NCI-H1092 (cell line): ENCODE measurements at places on chromosomes 7 and 10.

GRCh38 chr7:4655311-4655710, 26.8 kb upstream of the FOXK1 start:
- no peak for DNase-seq

DNA sequence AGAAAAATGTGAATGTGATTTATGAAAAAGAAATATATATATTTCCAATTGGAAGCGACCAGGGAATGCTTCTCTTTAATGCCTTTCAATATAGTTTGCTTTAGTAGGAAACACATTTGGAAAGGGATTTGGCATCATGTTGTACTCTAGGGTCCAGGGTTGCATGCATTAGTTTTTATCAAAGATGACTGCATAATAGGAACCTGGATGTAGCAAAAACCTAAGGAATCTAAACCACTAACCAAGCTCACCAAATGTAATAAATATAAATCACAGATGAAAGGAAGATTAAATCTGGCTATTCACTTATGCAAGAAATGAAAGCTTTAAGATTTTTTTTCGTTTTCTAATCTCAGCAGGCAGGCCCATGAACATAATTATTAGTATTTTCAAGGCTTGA, 120.0 kb downstream of the ATXN7L1 start:
- no peak for DNase-seq

- DNase-seq = no peak
Observed at GRCh38 chr7:37756797-37757551, 73.4 kb downstream of the GPR141 start.

- no peak for DNase-seq
Observed at GRCh38 chr10:29131952-29132547, 156.8 kb upstream of the LYZL1 start.

GRCh38 chr7:121803039-121803438, 69.9 kb upstream of the PTPRZ1 start:
- no peak for DNase-seq

DNA sequence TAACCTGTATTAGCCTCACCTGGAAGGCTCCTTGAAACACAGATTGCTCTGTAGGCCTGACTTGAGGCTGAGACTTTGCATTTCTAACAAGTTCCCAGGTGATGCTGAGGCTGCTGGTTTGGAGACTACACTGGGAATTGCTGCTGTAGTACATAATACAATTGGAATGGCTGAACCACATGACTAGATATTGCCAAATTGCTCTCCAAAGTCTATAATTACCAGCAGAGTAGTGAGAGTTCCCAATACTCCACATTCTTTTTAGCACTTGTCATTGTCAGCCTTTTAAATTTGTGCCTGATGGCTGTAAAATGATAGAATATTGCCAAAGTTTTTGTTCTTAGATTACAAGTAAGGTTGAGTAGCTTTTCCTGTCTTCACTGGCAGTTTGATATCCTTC, 39.9 kb downstream of the PLEKHA8 start:
- no peak for DNase-seq

- DNase-seq = no peak
Observed at GRCh38 chr10:115003396-115003795, 65.4 kb downstream of the TRUB1 start.

DNA sequence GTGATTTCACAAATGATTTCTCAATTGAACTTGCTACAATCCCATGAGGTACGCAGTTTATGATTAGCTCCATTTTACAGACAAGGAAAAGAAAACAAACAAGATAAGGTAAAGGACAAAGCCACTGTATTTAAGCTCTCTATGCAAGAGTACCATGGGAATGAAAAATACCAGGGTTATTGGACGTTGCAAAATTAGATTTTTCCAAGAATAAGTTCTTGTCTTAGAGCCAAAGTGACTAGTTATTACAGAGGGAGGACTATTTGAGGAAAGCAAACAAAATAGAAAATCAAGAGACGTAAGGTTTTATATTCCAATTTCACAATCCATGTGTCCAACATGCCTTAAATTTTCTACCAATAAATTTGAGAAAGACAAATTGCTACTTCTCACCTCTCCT, 97.9 kb upstream of the PTN start:
- DNase-seq = no peak

- DNase-seq = no peak
Observed at GRCh38 chr10:59801171-59801570, 47.9 kb upstream of the MRLN start.

DNA sequence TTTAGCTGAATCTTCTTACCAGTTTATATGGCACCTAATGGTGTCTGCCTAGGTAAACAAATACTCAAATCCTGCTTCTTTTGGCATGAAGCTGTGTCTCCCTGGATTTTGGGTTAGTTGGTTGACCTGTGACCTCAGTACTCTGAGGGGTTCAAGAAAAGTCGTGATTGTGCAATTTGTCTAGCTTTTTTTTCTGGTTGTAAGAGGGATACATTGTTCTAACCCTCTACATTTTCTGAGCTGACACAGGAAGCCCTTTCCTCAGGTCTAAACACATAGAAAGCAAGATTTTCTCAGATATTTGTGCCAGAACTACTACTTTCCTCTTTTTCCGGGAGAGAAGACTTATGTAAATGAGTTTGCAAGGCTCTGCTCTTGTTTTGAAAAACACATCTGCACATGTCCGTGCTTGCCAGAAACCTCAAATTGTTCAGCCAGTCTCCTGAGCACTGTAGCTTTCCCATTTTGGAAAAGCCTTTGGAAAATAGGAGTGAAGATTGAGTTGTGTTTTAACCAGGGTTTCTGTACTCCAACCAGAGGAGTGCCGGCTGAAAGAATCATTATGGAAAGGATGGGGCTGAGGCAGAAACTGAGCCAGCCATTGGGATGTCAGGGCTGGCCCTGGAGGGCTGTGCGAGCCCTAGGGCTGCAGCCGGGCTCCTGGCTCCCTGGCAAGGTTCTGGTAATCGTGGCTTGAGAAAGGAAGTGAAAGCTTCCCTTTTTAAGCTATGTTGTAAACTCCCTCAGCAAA, 31.3 kb upstream of the CXCL12 start:
- DNase-seq = no peak

GRCh38 chr7:96143495-96144259, 178.2 kb downstream of the SLC25A13 start:
- no peak for DNase-seq

GRCh38 chr10:132110111-132110521, 44.4 kb downstream of the JAKMIP3 start:
- DNase-seq = no peak

- no peak for DNase-seq
Observed at GRCh38 chr7:79495544-79496272, 42.2 kb upstream of the MAGI2 start.

GRCh38 chr7:25893436-25893835, 258.6 kb upstream of the NFE2L3 start:
- no peak for DNase-seq

DNA sequence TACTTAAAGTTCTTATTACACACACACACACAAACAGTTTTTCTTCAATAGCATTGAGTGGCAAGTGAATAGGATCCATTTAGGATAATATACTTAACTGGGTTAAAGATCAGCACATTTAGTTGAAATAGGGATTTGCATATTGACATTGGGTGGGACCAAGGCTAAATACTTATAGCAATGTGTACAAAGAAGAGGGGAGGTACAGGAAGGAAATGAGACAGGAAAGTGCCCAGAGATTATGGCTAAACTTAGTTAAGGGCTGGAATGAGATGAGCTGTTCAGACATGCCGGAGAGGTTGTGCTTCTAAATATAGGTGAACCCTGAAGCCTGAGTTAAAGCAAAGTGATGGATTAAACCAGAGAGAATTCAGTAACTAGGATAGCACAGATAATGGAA, 95.1 kb downstream of the LSMEM1 start:
- no peak for DNase-seq

DNA sequence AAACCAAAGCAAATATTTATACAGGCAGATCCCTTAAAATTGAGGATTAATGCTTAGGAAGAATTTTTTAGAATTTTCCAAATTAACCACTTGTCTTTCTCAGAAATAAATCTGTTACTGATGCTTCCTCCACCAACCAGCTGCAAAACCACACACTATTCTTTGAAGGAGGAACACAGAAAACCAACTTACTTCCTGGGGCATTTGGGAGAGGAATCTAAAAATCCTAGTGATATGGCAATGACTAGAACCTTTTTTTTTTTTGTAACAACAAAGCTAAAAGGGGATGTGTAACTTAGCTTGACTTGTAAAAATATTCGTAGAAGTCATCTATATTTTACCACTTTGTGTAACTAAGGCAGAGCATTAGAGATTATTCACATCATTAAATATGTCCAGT, 5.1 kb upstream of the TM9SF3 start:
- DNase-seq = no peak

- no peak for DNase-seq
Observed at GRCh38 chr7:86818903-86819302, 175.2 kb downstream of the GRM3 start.

- no peak for DNase-seq
Observed at GRCh38 chr10:42638821-42639270, 476 bp upstream of the ZNF33B start.

GRCh38 chr10:123912466-123912865, 20.9 kb upstream of the CPXM2 start:
- no peak for DNase-seq

DNA sequence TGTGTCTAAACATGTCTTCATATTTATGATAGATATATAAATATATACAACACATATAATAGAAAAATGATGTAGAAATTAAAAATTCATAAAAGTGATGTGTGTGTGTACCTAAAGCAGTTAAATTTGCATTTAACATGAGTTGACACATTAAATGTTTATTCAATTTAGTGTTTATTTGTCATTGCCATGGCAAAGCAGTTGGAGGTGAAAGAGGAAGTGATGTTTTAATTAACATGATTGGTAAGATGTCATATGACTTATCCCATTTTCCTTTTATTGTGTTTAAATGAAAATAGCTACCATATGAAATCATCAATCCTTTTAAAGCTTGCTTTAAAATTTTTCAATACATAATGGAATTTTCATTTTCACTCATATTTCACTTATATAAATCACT, 452.6 kb downstream of the SUGCT start:
- DNase-seq = no peak

GRCh38 chr10:130989670-130990232, 321.8 kb downstream of the TCERG1L start:
- DNase-seq = no peak

DNA sequence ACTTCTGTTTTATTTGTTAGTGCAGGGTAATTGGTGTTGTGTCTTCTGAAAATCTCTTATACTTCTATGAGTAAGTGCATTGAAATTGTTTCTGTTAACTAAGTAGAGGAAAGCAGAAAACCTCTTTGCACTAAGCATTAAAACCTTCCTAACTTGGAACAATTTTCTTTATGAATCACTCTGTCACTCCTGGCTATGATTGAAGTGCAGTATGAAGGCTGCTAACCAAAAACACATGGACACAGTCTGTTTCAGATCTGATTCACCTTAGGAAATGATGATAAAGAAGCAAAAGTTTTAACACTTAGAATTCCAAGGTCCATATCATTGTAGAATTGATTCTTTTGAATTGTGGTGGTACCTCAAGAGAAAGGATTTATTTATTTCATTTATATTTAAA, 41.9 kb downstream of the MET start:
- no peak for DNase-seq

- no peak for DNase-seq
Observed at GRCh38 chr7:143042159-143042789, 9.9 kb upstream of the OR6V1 start.

DNA sequence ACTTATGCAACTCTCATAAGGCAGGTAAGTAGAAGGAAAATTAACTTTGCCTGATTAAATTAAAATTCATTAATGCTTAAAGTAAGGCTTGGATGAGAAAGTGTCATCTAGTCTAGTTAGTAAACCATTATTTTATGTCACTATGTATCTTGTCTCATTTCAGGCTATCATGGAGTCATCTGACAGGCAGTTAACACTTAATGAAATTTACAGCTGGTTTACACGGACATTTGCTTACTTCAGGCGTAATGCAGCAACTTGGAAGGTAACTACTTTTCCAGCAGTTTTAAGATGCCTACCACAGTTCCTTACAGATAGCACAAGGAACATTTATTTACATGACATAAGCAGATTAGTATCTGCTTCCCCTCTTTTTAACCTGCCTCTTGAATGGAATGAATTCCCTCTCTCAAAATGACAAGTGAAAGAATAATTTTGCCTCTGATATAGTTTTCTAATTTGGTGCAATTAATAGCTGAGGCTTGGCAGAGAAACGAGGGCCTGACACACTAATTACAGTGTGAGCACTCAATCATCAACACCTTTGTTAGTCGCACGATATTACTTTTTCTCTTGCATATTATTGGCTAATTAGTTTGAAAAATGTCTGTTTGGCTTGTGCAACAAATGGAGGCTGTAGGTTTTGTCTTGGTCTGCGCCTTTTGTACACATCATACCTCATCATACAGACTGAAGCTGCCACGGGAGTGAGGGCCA, 245.0 kb downstream of the FOXP2 start:
- no peak for DNase-seq

GRCh38 chr7:17939606-17940301, 540 bp downstream of the SNX13 start:
- DNase-seq = peak; percentile 27
